ENCODE measurements at places on chromosomes 7 and 10. TPM values are rescaled to one million over a fixed set of nuclear protein-coding genes. Genes with fewer than 3 reads are reported as not detected.

Gene FKBP6
- not detected for total RNA-seq

Gene GLUD1
- 236 TPM for total RNA-seq

Gene EGFR
- total RNA-seq = 63.6 TPM

Gene COL1A2
- 10,219 TPM for total RNA-seq

Gene HDAC9
- total RNA-seq = 13.0 TPM

Gene GBX1
- not detected for total RNA-seq

Gene SFTPD
- not detected for total RNA-seq

Gene SLC13A1
- total RNA-seq = not detected

Gene FOXI2
- not detected for total RNA-seq

Gene MRPS17
- total RNA-seq = 13.0 TPM

Gene COX19
- total RNA-seq = 10.4 TPM

Gene LBX1
- total RNA-seq = not detected

Gene PLAU
- total RNA-seq = 123 TPM

Gene NPFFR1
- not detected for total RNA-seq

Gene PRSS1
- not detected for total RNA-seq

Gene TNS3
- total RNA-seq = 128 TPM

Gene VGF
- 0.16 TPM for total RNA-seq

Gene PRSS37
- total RNA-seq = not detected

Gene KEL
- not detected for total RNA-seq

Gene EN2
- total RNA-seq = not detected

Gene GPR37
- 1.5 TPM for total RNA-seq

Gene C10orf105
- total RNA-seq = 1.2 TPM

Gene SPDYE1
- not detected for total RNA-seq

Gene ZNF277
- 39.3 TPM for total RNA-seq

Gene C7orf25
- total RNA-seq = 12.5 TPM

Gene SLC26A5
- total RNA-seq = not detected

Gene PTPN20
- total RNA-seq = 3.8 TPM

Gene CALHM3
- not detected for total RNA-seq

Gene DRGX
- not detected for total RNA-seq

Gene MLXIPL
- not detected for total RNA-seq

Gene ALKBH4
- 10.9 TPM for total RNA-seq

Gene SAMD9L
- 26.8 TPM for total RNA-seq

Gene TBATA
- total RNA-seq = not detected

Gene ARMC3
- total RNA-seq = not detected

Gene CLRN3
- not detected for total RNA-seq

Gene POU6F2
- total RNA-seq = not detected

Gene SPDYE2B
- not detected for total RNA-seq

Gene CLDN15
- total RNA-seq = 4.1 TPM

Gene PITX3
- not detected for total RNA-seq

Gene SPAM1
- total RNA-seq = not detected

Gene ADCK2
- total RNA-seq = 20.6 TPM

Gene AFAP1L2
- total RNA-seq = 1.8 TPM

Gene SSMEM1
- not detected for total RNA-seq

Gene IPMK
- 11.7 TPM for total RNA-seq

Gene RGS10
- 25.0 TPM for total RNA-seq

Gene ACTL6B
- total RNA-seq = not detected

Gene C7orf57
- total RNA-seq = 0.24 TPM

Gene KLLN
- 0.97 TPM for total RNA-seq

Gene ZNF282
- total RNA-seq = 42.9 TPM

Gene FFAR4
- total RNA-seq = not detected

Gene CASTOR2
- total RNA-seq = 34.9 TPM

Gene AKR1C1
- total RNA-seq = 75.3 TPM
